Stimulated activated CD8-positive, alpha-beta memory T cell treated with anti-CD3 and anti-CD28 coated beads, Interleukin-2, amount 100 ng/mL, for 48 hours (primary cell): ENCODE measurements at places on chromosomes 12 and 14.

DNA sequence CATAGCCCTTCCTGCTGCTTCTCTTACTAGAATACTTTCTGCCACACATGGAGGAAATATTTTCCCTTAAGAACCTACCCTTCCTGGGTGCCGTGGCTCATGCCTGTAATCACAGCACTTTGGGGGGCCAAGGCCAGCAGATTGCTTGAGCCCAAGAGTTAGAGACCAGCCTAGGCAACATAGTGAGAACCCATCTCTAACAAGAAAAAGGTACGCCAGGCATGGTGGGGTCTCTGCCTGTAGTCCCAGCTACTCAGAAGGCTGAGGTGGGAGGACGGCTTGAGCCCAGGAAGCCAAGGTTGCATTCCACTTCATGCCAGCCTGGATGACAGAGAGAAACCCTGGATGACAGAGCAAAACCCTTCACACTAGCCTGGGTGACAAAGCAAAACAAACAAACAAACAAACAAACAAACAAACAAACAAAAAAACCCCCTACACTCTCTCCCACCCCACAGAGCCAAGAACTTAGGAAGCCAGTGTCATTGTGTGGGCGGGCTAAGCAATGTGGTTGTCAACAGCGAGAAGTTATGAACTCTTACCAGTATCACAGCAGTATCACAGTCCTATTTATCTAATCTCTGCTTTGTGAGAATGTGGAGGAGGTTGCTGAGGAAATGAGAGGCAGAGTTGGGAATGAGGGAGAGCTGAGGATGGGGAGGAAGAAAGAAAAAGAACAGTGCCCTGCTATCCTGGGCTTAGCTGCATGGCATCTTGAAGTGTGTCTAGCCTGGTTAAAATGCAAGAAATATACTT lies 53.8 kb upstream of the CLEC14A start:
- no peak for DNase-seq

- DNase-seq, result no peak
Observed at GRCh38 chr14:104872469-104873341, 7.6 kb downstream of the CEP170B start.

DNA sequence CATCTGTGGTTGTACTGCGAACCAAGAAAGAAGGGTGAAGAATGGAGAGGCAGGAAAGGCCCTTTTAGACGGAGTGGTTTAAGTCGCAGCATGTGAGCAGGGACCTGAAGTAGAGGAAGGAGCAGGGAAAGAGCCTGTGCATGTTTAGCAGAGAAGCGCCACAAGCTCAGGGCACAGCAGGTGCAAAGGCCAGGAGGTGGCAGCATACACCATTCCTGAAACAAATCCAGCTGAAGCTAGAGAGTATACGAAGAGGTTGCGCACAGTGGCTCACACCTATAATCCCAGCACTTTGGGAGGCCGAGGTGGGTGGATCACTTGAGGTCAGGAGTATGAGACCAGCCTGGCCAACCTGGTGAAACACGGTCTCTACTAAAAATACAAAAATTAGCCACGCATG lies 49.9 kb downstream of the HELB start:
- DNase-seq, result no peak

GRCh38 chr14:80266930-80267329 lies 55.6 kb upstream of the DIO2 start:
- no peak for DNase-seq

DNA sequence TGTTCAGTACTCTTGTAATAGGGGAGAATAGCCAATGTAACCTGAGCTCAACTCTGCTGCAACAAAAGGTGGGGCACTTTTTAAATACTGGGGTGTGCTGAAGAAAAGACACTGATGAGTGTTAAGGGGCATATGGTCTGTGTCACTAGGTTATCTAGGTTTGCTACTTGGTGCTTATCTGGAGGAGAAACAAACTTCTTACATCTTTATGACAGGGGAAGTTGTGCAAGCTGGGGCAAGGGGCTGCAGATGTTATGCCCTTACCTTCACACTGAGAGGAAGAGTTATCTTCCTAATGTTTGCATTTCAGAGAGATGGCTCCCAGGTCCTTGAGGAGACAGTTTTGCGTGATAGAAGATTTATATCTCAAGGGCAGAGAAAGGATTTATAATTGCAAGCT lies 90.9 kb upstream of the PKP2 start:
- no peak for DNase-seq

DNA sequence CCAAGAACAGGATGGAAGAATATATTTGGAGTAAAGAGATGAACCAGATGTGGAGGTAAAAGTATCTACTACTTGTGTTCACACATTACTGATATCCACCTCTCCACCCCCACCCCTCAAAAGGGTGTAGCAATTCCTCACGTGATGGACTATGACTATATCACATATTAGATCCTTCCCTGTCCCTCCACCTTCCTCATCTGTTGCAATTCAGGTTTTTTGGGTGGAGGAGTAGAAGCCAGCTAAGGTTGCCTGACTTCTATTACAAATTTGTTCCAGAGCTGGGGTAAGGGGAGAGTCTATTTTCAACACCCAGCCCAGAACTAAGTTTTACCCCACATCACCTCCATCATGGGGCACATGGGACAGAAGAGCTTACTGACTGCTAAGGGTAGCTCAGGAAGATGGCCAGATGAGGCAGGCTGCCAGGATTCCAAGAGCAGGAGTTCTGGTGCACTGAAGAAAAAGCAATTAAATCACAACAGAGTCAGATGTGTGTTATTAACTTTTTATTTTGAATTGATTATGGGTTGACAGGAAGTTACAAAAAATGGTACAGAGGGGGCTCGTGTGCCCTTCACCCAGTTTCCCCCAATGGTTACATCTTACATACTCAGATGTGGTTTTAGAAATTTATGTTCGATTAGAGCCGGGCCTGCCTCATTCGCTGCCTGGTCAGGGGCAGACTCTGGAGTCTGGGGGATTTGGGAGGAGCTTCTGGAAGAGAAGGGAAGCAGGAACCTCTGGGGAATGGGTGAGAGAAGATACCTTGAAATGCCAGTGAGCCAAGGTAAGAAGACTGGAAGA lies 2.1 kb downstream of the RNASE13 start:
- DNase-seq, result no peak

DNA sequence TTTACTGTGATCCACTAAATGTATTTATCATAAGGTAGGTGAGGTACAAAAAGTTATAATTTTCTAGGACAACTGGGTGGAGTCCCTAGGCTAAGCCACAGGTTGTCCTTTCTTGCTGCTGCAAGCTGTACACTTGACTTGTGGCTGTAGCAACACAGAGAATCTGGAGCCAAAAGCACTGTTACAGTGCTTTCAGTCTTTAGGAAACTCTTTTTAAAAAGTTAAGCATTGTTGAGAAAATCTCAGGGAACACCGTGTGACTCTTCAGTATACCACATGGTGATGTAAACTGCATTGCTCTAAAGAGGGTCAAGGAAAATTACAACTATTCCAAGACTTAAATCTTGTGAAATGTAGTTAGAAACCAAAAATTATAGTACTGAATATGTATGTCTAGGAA lies 11.4 kb downstream of the SLC15A5 start:
- no peak for DNase-seq

- no peak for DNase-seq
Observed at GRCh38 chr14:54450535-54450934, 9.4 kb upstream of the CNIH1 start.

- no peak for DNase-seq
Observed at GRCh38 chr14:46245276-46245675, 406.3 kb downstream of the RPL10L start.

DNA sequence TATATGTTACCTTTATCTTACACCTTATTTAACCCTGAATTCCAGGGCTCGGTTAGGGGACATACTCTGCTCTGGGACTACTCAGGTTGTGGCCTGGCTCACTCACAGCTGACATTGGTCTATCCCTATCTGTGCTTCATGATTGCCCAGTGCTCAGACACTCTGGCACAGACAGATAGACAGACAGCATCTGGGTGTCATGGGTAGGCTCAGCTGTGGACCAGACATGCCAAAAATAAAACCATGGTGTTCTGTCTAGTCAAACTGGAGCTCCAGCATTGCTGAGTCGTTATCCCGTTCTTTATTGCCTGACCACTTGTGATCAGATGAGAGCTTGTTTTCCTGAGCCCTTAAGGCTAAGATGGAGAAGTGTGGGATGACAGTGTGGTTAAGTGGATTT lies 29.0 kb downstream of the FBXW8 start:
- DNase-seq, result no peak

- no peak for DNase-seq
Observed at GRCh38 chr12:2813214-2814185, 1.0 kb downstream of the ITFG2 start.

DNA sequence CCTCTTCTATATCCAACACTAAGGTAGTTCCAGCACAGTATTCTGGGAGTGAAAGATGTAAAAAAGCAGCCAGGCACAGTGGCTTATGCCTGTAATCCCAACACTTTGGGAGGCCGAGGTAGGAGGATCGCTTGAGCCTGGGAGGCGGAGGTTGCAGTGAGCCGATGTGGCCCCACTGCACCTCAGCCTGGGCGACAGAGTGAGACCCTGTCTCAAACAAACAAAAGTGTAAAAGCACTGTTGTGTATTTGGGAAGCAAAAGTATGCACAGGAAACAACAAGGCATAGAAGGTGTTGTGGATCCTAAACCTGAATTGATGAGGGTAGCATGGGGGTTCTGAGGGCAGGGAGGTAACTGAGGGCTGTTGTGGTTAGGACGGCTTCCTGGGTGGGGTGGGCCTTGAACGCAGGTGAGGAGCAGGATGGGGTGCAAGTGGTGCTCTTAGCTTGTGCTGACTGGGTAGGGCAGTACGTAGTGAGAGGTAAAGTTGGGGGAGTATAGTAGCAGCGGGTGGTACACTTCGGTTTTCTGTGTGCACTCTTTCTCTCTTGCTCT lies 64.2 kb downstream of the RASSF3 start:
- no peak for DNase-seq

GRCh38 chr12:68792952-68793351 lies 15.0 kb upstream of the MDM2 start:
- DNase-seq, result no peak
